HFFc6 (cell line): ENCODE measurements at places on chromosomes 5 and 9. TPM values are rescaled to one million over a fixed set of nuclear protein-coding genes. Genes with fewer than 3 reads are reported as not detected.

GRCh38 chr5:150642567-150642927, 2.1 kb downstream of the SYNPO start:
- peak; percentile 83 for DNase-seq
- peak overlapping the region; percentile 94 for H3K27ac ChIP-seq
- H3K4me1 ChIP-seq, result peaks cover 84% of the 10 kb centered on the region

The GABRB2 gene
- not detected in 2 replicates for total RNA-seq

- H3K27ac ChIP-seq, result no peak overlapping the region
- no peaks in the 10 kb centered on the region for H3K4me1 ChIP-seq
- no peaks in the 10 kb centered on the region; the same call in none of the 2 replicates for H3K27me3 ChIP-seq
- H3K36me3 ChIP-seq, result no peaks in the 10 kb centered on the region
- no peak overlapping the region for H3K4me3 ChIP-seq
Observed at GRCh38 chr5:122390154-122390553, 78.1 kb downstream of the SNCAIP start.

DNA sequence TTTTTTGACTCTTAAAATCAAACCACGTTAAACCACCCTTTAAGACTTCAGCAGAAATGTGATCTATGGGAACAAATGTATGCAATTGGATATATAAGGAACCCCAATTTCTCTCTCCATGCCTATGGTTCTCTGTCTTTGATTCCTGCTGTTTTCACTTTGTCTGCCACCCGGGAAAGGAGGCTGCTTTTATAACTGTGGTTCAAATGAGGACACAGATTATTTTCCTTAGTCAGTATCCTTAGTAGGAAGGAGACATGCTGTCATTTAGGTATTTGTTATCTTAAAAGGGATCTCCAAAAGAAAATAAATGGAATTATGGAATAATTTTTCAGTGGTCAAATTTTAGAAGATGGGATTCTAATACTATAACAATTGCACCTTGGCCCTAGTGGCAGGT, 176.1 kb upstream of the NREP start:
- no peaks in the 10 kb centered on the region for H3K27me3 ChIP-seq
- H3K36me3 ChIP-seq, result peaks cover 3% of the 10 kb centered on the region; the same call in 1 of the 2 replicates
- DNase-seq, result no peak
- H3K4me1 ChIP-seq, result peaks cover 80% of the 10 kb centered on the region
- H3K4me3 ChIP-seq, result no peak overlapping the region; the same call in 1 of the 2 replicates
- peak overlapping the region; percentile 27; the same call in 1 of the 2 replicates for H3K27ac ChIP-seq

The GLRA1 gene
- not detected in 3 replicates for total RNA-seq

GRCh38 chr5:53166183-53166495, 56.6 kb upstream of the MOCS2 start:
- peaks cover 28% of the 10 kb centered on the region for H3K4me1 ChIP-seq
- H3K4me3 ChIP-seq, result no peak overlapping the region
- H3K27me3 ChIP-seq, result no peaks in the 10 kb centered on the region; the same call in 1 of the 2 replicates
- DNase-seq, result no peak
- no peak overlapping the region for H3K27ac ChIP-seq
- no peaks in the 10 kb centered on the region for H3K36me3 ChIP-seq

GRCh38 chr9:31140316-31140715, 1244.1 kb upstream of the ACO1 start:
- no peaks in the 10 kb centered on the region for H3K36me3 ChIP-seq
- no peaks in the 10 kb centered on the region for H3K4me1 ChIP-seq
- H3K27ac ChIP-seq, result no peak overlapping the region
- DNase-seq, result no peak
- H3K4me3 ChIP-seq, result no peak overlapping the region

DNA sequence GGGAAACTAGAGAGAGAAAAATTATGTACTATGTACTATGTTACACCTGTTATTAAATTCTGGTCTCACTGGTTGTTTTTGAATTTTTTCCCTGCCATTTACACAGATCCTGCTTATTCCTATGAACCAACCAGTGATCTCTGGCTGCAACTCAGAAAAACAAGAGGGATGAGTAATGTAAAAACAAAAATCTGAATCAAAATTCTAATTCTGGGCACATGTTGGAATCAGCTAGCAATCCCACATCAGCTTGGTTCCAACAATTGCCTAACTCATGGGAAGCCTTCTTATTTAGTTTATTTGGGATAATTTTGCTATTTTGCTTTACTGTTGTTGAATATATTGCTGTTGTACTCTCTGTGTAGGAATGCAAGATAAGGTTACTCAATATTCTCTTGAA, 78.3 kb downstream of the PLK2 start:
- no peak for DNase-seq
- H3K27ac ChIP-seq, result no peak overlapping the region
- H3K27me3 ChIP-seq, result no peaks in the 10 kb centered on the region
- H3K36me3 ChIP-seq, result peaks cover 22% of the 10 kb centered on the region
- H3K4me3 ChIP-seq, result no peak overlapping the region

GRCh38 chr5:126801992-126802294, 25.0 kb downstream of the LMNB1 start:
- H3K27ac ChIP-seq, result no peak overlapping the region
- peaks cover 61% of the 10 kb centered on the region for H3K4me1 ChIP-seq
- peak; percentile 61 for DNase-seq
- no peak overlapping the region for H3K4me3 ChIP-seq

- no peaks in the 10 kb centered on the region for H3K36me3 ChIP-seq
- no peak for DNase-seq
- no peaks in the 10 kb centered on the region for H3K4me1 ChIP-seq
- H3K27me3 ChIP-seq, result no peaks in the 10 kb centered on the region; the same call in 1 of the 2 replicates
- H3K27ac ChIP-seq, result no peak overlapping the region
- no peak overlapping the region for H3K4me3 ChIP-seq
Observed at GRCh38 chr5:52334367-52334766, 453.3 kb upstream of the ITGA1 start.

GRCh38 chr5:157447201-157447637, 12.8 kb upstream of the NIPAL4 start:
- H3K27me3 ChIP-seq, result peaks cover 2% of the 10 kb centered on the region
- H3K4me3 ChIP-seq, result no peak overlapping the region
- no peaks in the 10 kb centered on the region for H3K36me3 ChIP-seq
- peaks cover 11% of the 10 kb centered on the region for H3K4me1 ChIP-seq
- DNase-seq, result no peak
- no peak overlapping the region for H3K27ac ChIP-seq

DNA sequence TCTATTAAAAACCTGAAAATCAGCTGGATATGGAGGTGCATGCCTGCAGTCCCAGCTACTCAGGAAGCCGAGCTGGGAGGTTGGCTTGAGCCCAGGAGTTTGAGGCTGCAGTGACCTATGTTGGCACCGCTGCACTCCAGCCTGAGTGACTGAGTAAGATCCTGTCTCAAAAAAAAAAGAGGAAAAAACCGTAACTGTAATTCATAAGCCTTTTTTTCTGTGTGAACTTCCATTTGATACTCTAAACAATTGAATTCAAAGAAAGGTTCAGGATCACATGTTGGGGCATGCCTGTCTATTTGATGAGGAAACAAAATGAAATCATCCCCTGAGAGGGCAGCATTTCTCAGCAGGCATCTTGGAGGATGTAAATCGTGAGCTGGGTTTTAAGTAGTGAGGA, 38.8 kb downstream of the ITGA2 start:
- peaks cover 59% of the 10 kb centered on the region for H3K4me1 ChIP-seq
- H3K27me3 ChIP-seq, result no peaks in the 10 kb centered on the region

The ADGRD2 gene
- total RNA-seq, result not detected in 3 replicates

The CD180 gene
- total RNA-seq, result not detected in 3 replicates

DNA sequence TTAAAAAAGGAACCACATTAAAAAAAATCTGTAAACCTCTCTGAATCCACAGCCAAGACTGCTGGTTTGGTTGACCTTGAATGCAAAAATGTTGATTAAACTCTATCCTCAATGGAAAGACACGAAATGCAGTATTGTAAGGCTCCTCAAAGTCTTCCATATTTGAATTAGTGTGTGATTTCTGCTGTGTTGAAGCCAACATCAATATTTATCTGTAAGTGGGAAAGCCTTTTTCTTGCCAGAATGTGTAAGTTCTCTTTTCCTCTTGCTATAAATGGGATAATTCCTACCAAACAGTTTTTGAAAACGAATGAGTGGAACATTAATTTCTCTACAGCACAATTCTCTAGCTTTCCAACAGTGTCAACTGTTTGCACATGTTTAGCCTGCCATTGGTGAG, 422.1 kb upstream of the TNC start:
- DNase-seq, result no peak
- no peak overlapping the region for H3K4me3 ChIP-seq
- H3K27ac ChIP-seq, result no peak overlapping the region
- no peaks in the 10 kb centered on the region for H3K36me3 ChIP-seq
- H3K4me1 ChIP-seq, result no peaks in the 10 kb centered on the region

- no peak within 1 kb of the TSS for H3K27ac ChIP-seq
- H3K4me3 ChIP-seq, result peak within 1 kb of the TSS; percentile 35; the same call in 1 of the 2 replicates
- H3K27me3 ChIP-seq, result peaks cover 21% of the 10 kb centered on the region
- DNase-seq, result no peak
- H3K36me3 ChIP-seq, result no peaks in the 10 kb centered on the region
Observed at GRCh38 chr5:90558344-90559192, at the start of gene ADGRV1. Gene ADGRV1 (plus strand): TSS chr5:90558797. CDS start chr5:90558896, 99 bp downstream.
